ENCODE measurements at places on chromosomes 3 and 15. TPM values are rescaled to one million over a fixed set of nuclear protein-coding genes. Genes with fewer than 3 reads are reported as not detected.

Gene LMLN
- 3.7 TPM for total RNA-seq

Gene FOXL2
- not detected for total RNA-seq

Gene CYP1A1
- total RNA-seq: 6.0 TPM

Gene RAB6B
- not detected for total RNA-seq

Gene KLHL6
- 53.4 TPM for total RNA-seq

Gene PLXNB1
- total RNA-seq: 2.1 TPM

Gene ENTPD3
- total RNA-seq: not detected
